Activated gamma-delta T cell treated with anti-CD3 and anti-CD28 coated beads, Interleukin-2, amount 50 U/mL, for 16 hours (primary cell): ENCODE measurements at places on chromosomes 7 and 10.

- no peak for DNase-seq
These were observed 65.8 kb downstream of the PIP4K2A start for GRCh38 chr10:22648547-22648961.

DNA sequence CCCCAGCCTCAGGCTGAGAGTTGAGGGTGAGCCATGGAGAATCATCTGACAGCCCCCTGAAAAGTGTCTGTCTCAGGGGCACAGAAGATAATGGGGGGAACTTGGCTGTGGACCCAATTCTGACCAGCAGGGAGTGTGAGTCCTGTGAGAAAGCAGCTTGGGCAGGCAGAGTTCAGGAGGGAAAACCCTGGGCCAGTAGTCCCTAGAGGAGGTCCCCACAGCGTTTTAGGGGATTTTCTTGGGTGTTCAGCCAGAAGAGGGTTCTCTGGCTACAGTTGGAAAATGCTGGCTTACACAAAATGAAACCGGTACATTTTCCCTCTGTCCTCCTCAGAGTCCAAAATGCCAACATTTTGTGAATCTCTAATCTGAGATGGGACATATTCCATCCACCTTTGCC lies 35.8 kb upstream of the TRIM8 start:
- DNase-seq: no peak

GRCh38 chr7:140260352-140261104 lies 83.7 kb upstream of the KDM7A start:
- no peak for DNase-seq

GRCh38 chr7:27346531-27347275 lies 104.1 kb downstream of the EVX1 start:
- no peak for DNase-seq

DNA sequence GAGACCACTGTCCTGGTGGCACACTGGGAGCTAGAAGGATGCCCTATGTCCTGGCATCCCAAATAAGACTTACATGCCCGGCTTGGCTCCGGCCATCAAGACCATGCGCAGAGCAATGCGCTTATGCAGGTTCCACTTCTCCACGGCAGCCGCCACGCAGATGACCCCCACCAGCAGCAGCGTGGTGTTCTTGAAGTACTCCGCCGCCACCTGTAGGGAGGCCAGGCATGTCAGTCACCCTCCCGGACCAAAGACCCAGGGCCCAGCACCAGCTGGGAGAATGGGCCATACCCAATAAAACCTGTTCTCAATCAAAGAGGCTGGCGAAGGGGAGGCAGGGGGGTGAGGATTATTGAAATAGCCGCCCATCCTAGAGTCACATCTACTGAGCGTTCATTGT lies 19.9 kb downstream of the SLC13A4 start:
- no peak for DNase-seq

GRCh38 chr7:42351316-42351935 lies 114.4 kb upstream of the GLI3 start:
- DNase-seq: no peak

DNA sequence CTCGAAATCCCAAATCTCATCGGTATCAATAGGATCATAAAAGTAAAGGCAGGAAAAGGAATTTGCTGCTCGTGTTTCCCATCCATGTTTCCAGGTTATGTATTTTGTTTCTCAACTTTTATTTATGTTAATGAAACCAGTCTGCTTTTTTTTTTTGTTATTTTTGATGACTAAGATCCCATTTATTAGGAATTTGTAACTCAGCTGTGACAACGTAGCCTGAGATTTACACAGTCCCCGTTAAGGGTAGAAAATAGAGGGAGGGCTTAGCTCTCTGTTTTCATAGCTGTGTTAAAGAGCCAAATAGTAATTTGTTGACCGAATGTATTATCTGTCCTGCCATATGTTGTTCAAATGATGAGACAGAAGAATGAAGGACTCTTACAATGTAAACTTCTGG lies 164.0 kb downstream of the MGMT start:
- DNase-seq: no peak

DNA sequence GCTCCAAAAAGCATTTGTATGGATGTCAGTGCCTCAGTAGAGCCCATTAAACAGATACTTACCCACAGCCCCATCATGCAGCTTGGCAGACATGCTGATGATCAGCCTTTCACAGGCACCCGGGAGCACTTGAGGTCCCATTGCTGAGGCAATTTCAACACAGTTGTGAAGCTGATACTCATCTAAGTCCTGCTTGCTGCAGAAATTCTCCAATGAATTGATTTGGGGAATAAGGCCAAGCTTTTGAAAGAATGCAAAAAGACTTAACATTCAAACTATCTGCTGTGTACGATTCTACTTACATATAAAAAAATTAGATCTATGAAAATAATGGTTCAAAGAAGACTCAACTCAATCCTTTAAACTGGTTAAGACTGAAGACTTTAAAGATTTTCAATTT lies 60.5 kb downstream of the LAMB4 start:
- DNase-seq: no peak

GRCh38 chr10:42802876-42803275 lies 20.3 kb downstream of the BMS1 start:
- DNase-seq: no peak

- no peak for DNase-seq
These were observed 148.6 kb downstream of the IMMP2L start for GRCh38 chr7:111413739-111414138.

GRCh38 chr7:34425194-34425593 lies 232.8 kb upstream of the NPSR1 start:
- no peak for DNase-seq

DNA sequence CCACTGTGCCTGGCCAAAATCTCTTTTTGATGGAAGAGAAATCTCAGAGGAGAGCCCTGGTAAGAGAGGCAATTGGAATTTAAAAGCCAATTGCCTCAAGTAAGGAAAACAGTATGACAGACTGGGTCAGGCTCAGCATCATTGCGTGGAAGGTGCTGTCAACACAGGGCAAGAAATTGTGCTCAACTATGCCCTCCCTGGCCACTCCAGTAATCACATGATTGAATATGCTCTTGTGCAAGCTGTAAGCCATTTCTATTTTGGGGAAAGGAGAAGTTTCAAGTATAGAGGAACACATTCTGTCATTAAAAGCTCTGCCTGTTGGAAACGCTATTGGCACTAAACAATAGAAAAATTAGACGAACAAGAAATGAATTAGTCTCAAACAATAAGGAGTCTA lies 1127.7 kb downstream of the REEP3 start:
- no peak for DNase-seq

DNA sequence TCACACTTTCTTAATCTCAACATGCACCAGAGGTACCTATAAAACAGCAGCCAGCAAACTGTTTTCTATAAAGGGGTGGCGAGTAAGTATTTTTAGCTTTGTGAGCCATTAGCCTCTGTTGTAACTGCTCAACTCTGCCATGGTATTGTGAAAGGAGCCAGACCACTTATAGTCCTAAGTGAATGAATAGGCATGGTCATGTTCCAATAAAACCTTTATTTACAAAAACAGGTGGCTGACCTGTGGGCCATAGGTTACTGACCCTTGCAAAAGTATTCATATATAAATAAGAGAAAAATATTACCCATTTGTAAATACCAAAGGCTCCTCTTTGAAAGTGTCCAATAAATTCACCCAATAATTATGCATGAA lies 50.3 kb downstream of the ICA1 start:
- DNase-seq: no peak

- no peak for DNase-seq
These were observed 30.4 kb downstream of the LRRC4 start for GRCh38 chr7:128000854-128001265.

- DNase-seq: peak; percentile 47
These were observed 25.9 kb downstream of the ST8SIA6 start for GRCh38 chr10:17428351-17429097.

- no peak for DNase-seq
These were observed 147.1 kb upstream of the ASAH2 start for GRCh38 chr10:50398381-50398780.

GRCh38 chr7:29627631-29628030 lies 64.0 kb downstream of the PRR15 start:
- DNase-seq: no peak

DNA sequence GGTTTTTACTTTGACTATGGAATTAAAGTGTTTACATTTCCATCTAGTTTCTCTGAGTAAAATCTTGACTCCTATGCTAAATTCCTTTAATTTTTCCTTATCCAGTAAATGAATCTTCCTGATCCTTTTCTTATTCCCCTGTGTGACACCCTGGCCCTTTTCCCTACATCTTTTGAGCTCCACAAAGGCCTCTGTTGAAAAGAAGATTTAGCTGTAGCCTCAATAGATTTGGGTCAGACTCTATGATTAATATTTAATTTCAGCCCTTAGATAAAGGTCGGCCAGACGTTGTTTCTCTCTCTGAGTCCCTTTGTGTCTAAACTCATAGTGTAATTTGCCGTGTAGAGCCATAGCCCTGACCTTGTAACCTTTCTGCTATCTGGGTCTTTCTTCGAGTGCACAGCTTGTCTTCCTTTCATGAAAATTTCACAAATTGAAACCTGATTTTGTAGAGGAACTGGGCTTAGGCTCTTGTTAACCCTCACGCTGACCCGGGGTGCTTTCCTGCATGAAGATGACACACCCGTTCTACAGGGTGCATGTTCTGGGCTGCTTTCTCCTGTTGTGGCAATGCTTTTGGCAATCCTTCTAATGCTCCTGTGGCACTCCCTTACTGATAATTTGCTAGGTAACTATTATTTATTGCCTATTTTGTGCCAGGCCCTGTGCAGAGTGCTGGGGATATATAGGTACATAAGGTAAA lies 21.2 kb downstream of the LSMEM1 start:
- no peak for DNase-seq

- DNase-seq: no peak
These were observed 97.1 kb downstream of the AGMO start for GRCh38 chr7:15464667-15465121.

- DNase-seq: no peak
These were observed 48.0 kb upstream of the DAGLB start for GRCh38 chr7:6495597-6496262.

GRCh38 chr7:40700653-40701421 lies 566.0 kb downstream of the SUGCT start:
- DNase-seq: no peak

GRCh38 chr7:126378642-126379041 lies 874.1 kb downstream of the GRM8 start:
- no peak for DNase-seq

GRCh38 chr7:99644431-99644830 lies 27.7 kb downstream of the ZSCAN25 start:
- no peak for DNase-seq

- no peak for DNase-seq
These were observed 7.2 kb downstream of the DLX5 start for GRCh38 chr7:97017192-97018125.

DNA sequence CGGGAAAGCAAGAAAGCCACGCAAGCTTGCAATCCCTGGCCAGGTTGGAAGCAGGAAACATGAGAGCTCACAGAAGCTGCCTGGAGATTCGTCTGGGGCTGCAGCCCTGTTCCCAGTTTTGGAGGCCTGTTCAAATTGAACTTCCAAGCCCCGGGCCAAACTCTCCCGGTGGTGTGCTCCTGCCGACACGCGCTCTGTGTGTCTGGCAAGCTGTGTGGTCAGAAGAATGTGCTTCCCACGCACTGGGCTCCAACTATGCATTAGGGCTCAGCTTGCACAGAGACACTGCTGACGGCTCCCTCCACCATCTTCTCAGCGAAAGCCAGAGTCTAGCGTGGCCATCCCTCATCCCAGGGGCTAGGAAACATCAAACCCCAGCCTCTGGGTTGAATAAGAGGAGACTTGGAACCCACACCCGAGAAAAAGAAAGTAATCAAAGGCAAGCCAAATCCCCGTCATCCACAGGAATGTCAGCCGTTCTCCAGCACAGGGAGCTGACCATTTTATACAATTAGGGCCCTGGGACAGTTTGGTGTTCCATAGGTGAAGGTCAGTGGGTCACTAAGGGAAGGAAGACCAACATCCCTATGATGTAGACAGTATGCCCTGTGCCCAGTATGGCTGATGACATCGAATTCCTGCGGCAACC lies 107.2 kb downstream of the FGFR2 start:
- no peak for DNase-seq

GRCh38 chr10:23540401-23541030 lies 101.6 kb downstream of the OTUD1 start:
- DNase-seq: no peak

DNA sequence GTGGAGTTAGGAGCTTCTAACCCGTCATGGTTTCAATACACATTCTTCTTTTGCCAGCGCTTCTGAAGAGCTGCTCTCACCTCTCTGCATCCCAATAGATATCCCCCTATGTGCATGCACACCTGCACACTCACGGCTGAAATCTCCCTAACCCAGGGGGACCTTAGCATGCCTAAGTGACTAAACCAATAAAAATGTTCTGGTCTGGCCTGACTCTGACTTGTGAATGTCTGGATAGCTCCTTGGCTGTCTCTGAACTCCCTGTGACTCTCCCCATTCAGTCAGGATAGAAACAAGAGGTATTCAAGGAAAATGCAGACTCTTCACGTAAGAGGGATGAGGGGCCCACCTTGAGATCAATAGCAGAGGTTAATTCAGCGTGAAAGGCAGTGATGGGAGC lies 22.4 kb downstream of the PRSS2 start:
- no peak for DNase-seq

DNA sequence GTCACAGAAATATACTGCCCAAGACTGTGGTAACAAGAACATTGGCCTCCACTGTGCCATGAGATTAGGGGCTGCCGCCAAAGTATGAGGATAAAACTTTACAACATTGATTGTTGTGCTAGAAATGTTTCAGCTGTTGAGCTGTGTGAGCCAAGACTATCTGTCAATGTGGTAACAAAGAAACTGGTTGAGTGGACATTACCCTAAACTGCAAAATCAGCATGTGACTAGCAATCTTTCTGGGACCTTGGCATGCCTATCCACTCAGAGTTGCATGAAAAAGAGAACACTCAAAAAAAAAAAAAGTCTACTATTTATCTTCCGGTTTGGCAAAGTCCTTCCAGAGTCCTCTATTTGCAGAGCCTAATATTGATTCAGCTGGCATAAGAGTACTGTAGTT lies 605.6 kb upstream of the CNTNAP2 start:
- no peak for DNase-seq

GRCh38 chr10:78579576-78579975 lies 489.2 kb upstream of the ZMIZ1 start:
- no peak for DNase-seq

DNA sequence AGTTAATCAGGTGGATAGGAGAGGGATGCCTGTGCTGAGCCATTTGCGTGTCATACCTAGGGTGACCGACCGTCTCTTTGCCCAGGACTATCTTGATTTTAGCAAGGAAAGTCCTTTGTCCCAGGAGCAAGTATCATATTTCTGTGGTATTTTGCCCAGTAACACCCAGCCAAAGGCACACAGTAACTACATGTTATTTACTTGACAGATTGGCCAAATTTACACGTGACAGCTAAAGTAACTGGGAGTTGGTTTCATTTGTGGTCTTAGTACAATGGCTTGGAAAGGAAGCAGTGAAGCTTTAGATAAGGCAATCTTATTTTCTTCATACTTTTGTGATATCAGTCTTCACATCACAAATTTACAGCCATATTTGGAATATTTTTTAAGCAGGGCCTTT lies 142.1 kb downstream of the JCAD start:
- no peak for DNase-seq

GRCh38 chr7:127920787-127921438 lies 110.3 kb downstream of the LRRC4 start:
- no peak for DNase-seq
